Activated CD4-positive, alpha-beta T cell treated with anti-CD3 and anti-CD28 coated beads, Interleukin-2, amount 50 U/mL, for 1 hour (primary cell): ENCODE measurements at places on chromosomes 4 and X.

GRCh38 chr4:169167957-169168858 is 102.5 kb downstream of the SH3RF1 start:
- no peak for DNase-seq

- no peak for DNase-seq
These were observed 8.7 kb downstream of the PYURF start for GRCh38 chr4:88514557-88515511.

- no peak for DNase-seq
These were observed 3.7 kb upstream of the SPARCL1 start for GRCh38 chr4:87532907-87533306.

GRCh38 chrX:100643956-100644860 is at the start of gene SRPX2:
Gene SRPX2 (plus strand): TSS chrX:100644199. CDS start chrX:100646323, 2,124 bp downstream.
- no peak for DNase-seq

DNA sequence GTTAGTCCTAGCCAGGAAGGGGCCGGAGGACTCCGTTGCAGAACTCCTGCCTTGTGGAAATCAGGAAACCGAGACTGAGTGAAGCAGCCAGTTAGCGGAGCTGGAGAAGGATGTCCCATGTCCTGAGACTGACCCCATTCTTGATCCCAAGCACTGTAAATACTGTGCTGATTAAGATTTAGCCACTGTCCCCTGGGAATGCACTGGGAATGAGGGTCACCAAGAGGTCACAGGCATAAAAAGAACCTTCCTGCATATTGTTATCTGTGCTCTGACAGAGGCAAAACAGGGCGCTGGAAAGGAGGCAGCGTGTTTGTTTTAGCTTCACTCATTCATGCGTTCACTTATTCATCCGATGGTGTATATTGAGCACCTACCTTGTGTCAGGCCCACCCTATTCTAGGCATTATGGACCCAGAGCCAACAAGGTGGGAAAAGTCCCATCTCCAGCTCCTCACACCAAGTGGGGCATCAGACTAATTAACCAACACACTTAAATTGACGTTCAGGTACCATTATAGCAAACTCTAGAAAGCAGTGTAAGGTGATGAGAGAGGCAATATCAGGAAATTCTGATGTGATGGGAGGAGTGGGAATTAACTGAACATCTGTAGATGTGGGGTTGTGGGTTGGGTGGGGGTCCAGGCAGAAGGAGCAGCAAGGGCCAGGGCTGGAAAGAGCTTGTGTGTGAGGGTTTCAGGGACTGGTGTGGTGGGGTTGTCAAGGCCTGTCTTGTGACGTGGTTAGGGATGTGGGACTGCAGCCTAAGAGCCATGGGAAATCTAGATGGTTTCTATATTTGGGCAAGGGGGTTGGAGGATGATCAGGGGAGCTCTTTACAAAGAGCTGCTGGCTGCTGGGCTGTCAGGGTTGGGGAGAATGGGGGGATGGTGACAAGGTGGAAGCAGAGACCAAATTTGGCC is 10.6 kb upstream of the SLC2A9 start:
- DNase-seq: no peak

GRCh38 chr4:6225469-6225868 is 25.1 kb upstream of the JAKMIP1 start:
- no peak for DNase-seq

- no peak for DNase-seq
These were observed 14.3 kb downstream of the G3BP2 start for GRCh38 chr4:75658876-75659275.

- DNase-seq: no peak
These were observed 45.2 kb downstream of the CXXC4 start for GRCh38 chr4:104449537-104449936.

GRCh38 chrX:7055386-7056137 is 92.0 kb upstream of the STS start:
- DNase-seq: no peak

DNA sequence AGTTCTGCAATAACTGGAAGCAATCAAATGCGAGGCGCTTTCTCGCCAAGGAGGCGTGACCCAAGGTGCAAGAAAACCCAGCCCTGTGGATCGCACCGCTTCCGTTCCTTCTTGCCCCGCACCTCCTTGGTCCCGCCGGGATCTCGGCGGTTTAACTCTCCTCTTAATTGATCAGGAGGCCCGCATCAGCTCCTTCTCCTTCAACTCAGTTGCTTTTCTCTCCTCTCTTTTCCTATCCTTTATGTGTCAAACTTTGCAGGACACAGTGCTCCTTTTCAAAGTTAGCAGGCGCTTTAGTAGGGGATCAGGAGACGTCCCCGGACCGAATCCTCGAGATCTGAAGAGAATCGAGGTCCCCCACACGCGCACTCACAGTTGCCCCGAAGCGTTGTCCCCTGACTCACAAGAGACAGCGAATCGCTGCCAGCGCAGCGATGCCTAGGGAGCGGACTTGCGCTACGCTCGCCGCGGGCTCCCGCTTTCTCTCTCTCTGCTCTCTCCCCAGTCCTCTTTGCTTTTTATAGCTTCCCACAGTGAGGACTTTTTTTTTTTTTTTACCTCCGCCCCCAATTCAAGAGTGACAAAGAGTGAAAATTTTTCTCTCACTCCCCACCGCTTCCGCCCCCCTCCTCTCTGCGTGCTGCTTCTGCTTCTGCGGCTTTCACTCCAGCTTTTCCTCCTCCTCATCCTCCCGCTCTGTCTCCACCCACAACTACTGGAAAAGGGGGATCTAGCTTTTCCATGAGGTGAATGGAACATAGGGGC is at the start of gene DKK2:
Gene DKK2 (minus strand): TSS at position 495 of the 765 bp plus-strand sequence. CDS start 722 bp downstream, outside the sequence.
- DNase-seq: no peak
